Fibroblast of skin of abdomen (primary cell): ENCODE measurements at places on chromosomes 2 and 18.

- no peak for DNase-seq
Measured at GRCh38 chr2:149057401-149057800, 18.9 kb downstream of the LYPD6B start.

- no peak for DNase-seq
Measured at GRCh38 chr2:127102521-127103242, 4.3 kb downstream of the BIN1 start.

GRCh38 chr2:23449413-23449812 is 64.4 kb downstream of the KLHL29 start:
- no peak for DNase-seq

GRCh38 chr2:66173645-66174044 is 261.3 kb upstream of the MEIS1 start:
- DNase-seq = no peak

DNA sequence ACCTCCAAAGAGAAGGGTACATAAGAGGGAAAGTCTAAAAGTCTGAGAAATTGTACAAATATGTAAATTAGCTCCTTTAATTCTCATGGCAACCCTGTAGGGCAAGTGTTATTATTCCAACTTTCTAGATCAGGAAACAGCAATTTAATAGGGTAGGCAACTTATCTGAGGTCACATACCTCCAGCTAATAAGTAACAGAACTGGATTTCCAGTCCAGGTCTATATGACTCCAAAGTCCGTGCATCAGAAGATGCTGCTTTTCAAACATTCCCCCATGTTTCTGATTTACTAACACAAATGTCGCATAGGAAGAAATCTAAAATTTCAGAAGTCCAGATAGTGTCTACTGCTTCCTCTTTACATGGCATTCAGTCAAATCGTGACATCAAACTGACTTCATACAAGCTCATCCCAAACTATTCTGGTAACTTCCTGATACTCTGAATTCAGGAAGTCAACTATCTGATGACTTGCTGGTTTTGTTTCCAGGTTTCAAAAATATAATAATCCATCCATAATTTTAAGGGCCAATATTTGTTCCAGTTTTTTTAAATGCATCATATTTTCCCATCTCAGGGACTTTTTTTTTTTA is 419.3 kb upstream of the ACVR2A start:
- DNase-seq = no peak

- no peak for DNase-seq
Measured at GRCh38 chr2:233311241-233311926, 3.8 kb downstream of the SAG start.

GRCh38 chr18:49360582-49360981 is 99.9 kb downstream of the DYM start:
- DNase-seq = no peak

DNA sequence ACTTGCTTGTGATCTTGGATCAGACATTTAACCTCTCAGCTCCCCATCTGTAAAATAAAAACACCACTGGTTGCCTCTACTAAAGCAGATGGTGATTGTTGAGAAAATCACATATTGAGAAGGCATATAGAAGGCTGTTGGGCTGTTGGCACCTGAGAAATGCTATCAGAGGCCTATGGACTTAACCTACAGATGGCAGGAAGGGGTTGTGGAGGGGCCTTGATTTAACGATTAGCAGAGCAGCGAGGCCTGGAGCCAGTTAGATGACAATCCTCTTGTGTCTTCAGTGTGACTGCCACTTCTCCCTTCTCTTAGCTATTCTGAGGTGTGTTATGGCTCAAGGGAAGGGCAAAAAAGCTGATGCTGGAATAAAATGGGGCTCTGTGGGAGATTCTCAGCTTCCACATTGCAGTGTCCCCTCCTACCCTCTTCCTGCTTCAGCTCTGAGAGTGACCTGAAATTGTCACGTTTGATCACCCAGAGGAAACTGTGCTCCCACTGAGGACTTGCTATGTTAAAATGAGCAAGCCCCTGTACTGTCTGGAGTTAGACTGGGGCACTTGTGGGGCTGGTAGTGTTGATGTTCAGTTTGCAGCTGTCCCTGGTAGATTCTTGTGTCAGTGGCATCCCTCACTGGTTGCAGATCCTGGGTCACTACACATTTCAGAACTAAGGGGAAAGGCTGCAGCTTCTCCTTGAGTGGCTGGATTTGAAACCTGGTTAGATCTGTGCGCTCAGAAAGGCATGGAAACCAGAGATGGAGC is 31.5 kb downstream of the CXCR4 start:
- DNase-seq = no peak

DNA sequence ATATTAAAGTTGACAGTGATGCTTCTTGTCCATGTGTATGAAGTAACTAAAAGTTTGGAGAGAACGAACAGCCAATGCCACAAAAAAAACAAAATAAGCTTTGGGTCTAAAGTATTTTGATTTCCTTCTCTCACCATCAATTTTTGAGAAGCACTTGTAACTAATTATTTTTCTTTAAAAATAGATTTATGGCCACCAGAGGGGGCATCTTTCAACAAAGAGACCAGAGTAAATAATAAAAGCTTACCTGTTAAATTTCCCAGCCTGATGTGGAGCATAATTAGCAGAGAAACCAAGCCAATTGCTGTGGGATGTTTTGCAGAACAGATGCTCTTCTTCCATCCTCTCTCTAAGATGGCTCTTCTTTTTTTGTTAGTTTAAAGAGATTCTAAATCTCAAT is 29.0 kb downstream of the LINC00305 start:
- DNase-seq = no peak

- DNase-seq = no peak
Measured at GRCh38 chr2:127664065-127664894, 11.1 kb downstream of the LIMS2 start.

DNA sequence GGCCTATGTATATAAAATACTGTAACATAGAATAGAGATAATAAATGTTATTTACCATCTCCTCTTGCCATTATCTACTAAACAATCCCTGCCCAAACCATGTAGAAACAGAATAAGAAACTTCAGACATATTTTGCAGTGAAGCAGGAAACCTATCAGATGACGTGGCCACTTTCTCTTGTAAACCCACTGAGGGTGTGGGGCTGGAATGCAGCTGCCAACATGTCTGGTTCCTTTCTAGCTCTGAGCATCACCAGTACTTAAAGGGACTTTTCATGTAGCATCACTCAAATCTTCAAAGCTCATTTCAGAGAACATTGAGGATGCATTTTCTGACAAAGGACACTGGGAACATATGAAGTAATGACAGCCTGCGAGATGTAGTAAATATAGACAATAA is 251.8 kb downstream of the LPIN1 start:
- DNase-seq = peak; percentile 73

DNA sequence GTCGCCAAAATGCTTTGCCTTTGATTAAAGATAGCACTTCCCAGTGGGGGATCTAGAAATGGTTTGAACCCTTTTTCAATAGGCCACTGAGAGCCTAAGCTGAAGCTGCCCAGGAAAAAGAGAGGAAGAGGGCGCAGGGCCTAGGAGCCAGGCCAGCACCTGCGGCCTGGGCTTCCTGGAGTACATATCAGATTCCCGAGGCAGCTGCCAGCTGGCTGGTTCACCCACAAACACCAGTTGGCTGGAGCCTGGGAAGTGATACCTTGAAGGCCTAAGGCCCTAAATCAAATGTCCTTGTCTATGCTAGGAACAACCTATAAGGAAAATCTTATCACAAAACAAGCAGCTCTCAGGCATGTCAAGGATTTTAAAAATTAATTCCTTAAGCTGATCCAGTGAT is 37.1 kb downstream of the ANKRD44 start:
- no peak for DNase-seq

DNA sequence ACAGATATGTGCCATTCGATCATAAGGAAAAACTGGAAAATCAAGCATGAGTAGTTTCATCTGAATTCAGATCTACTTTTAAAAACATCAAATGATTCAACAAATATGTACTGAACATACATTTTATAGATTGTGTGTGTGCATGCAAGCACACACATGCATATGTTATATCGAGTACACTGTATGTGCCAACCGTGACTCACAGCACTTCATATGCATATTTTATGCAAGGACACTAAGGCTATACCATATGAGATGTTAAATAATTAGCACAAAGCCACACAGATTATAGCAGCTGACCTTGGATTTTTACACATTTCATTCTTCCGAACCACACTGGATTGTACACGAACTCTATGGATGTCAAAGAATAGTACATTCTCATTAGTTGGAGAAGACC is 161.2 kb downstream of the DNAH7 start:
- DNase-seq = no peak

DNA sequence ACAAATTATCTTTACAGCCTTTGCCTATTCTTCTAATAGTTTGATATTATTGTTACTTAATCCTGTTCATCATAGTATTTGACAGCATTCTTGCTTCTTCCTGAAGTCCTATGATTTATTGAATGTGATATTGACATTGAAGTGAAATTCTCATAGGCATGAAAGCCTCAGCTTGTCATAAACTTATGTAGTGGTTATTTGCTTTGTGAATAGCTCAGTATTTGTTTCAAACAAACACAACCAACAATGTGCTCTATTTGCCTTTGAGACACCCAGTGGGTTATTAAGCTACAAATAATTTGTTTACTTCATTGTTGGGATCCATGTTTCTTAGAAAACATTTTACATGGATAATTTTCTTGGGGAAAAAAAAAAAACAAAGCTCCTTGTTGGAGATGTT is 57.2 kb downstream of the TTC39C start:
- DNase-seq = no peak

- DNase-seq = peak; percentile 63
Measured at GRCh38 chr2:110157153-110157793, 41.7 kb upstream of the MALL start.

- no peak for DNase-seq
Measured at GRCh38 chr18:59605633-59606192, 91.5 kb downstream of the CCBE1 start.

- no peak for DNase-seq
Measured at GRCh38 chr18:75211953-75212750, 1.6 kb downstream of the TSHZ1 start.

GRCh38 chr18:32553640-32554365 is 83.1 kb upstream of the GAREM1 start:
- no peak for DNase-seq

DNA sequence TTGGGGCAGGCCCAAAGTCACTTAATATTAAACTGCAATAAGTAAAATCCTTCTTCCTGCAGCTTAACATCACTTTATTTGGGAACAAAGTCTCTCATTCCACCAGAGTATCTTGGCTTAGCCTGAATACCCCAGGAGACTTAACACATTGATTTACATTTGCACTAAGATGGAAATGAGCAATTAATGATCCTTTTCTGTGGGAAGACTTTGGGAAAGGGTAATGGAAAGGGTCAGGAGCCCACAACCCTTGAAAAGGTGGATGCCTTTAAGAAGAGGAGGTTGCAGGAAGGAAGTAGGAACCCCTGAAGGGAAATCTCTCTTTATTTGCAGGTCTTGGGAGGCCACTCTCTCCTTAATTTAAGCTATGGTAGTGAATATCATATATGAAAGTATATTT is 28.0 kb upstream of the BARD1 start:
- DNase-seq = no peak

- DNase-seq = no peak
Measured at GRCh38 chr18:13566941-13567746, 159.2 kb downstream of the FAM210A start.

- DNase-seq = no peak
Measured at GRCh38 chr2:236162882-236163470, 5.2 kb downstream of the GBX2 start.

DNA sequence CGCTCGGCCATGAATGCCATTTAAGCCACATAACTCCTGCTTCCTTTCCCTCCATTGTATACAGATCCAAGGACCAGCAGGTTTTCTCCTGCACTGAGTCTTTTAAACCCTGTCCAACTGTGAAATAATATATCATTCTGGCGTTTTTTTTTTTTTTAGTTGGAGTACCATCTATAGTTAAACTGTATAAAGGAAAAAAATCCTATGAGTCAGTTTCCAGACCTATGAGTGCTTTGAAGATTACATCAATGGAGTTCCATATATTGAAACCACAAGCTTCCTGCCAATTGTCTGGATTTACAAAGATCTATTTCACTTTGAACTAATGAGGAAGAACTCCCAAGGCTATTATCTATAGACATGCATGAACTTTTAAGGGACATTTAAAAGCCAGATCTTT is 2.4 kb upstream of the MALT1 start:
- DNase-seq = peak; percentile 87

- no peak for DNase-seq
Measured at GRCh38 chr2:172081221-172082022, 3.9 kb upstream of the DLX1 start.

- peak; percentile 84 for DNase-seq
Measured at GRCh38 chr2:173027181-173028128, 48.2 kb upstream of the MAP3K20 start.

DNA sequence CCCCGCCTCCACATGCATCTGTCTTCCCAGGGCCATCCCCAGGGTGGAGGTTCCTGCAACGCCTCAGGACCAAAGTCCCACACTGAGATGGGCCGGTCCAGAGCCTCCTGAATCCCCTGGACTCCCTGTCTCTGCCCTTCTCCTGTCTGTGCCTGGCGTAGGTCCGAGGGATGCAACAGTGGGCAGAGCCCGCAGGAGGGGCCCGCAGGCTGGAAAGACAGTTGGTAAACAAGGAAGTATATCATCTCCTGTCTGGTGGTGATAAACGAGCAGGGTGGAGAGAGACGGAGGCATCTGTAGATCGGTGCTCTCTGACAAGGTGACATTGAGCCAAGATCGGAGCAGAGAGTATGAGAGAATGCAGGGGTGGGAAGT is 72.6 kb upstream of the RAB6C start:
- DNase-seq = no peak

DNA sequence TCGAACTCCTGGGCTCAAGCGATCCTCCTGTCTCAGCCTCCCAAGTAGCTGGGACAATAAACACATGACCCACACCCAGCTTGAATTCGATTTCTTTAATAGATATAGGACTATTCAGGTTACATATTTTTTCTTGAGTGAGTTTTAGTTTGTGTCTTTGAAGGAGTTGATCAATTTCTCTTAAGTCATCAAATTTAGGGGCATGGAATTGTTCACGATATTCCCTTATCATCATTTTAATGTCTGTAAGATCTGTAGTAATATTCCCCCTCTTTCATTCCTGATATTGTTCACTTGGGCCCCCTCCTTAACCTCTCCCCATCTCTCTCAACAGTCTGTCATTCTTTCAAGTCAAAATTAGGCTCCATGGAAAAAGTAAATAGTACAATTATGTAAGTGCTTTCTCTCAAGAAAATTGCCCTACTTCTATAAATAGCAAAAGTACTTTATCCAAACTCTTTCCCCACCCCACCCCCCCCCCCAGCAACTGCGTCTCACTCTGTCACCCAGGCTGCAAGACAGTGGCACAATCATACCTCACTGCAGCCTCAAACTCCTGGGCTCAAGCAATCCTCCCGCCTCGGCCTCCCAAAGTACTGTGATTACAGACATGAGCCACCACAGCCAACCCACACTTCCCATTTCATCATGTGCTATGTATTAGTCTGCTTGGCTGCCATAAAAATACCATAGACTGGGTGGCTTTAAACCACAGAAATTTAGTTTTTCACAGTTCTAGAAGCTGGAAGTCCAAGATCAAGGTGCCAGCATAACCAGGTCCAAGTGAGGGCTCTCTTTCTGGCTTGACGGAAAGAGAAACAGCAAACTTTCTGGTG is 20.1 kb downstream of the WDR33 start:
- peak; percentile 33 for DNase-seq

GRCh38 chr2:24861500-24861899 is 58.5 kb downstream of the ADCY3 start:
- no peak for DNase-seq

GRCh38 chr2:15116830-15117229 is 444.3 kb downstream of the NBAS start:
- no peak for DNase-seq

GRCh38 chr2:238669046-238669445 is 178.8 kb upstream of the TWIST2 start:
- DNase-seq = peak; percentile 36
